ENCODE measurements at places on chromosomes 1 and 21.

DNA sequence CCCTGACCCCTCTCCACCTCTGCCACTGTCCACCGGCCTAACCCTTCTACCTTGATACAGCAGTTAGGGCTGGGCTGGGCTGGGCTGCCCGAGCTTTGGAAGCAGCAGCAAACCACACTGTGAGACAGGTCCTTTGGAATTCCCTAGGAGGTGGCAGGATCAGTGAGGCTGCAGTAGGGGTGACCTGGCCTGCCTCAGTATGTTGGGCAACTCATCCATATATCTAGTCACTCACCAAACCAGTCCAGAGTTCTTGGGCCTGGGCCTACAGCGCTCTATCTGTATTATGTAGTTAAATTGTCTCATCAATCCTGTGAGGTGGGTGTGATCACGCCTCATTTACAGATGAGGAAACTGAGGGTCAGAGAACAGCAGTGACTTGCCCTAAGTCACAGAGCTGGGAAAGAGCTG is 13.3 kb upstream of the SYNC start:
- DNase-seq: no peak

- DNase-seq: no peak
Observed at GRCh38 chr1:158043232-158043631, 49.8 kb downstream of the KIRREL1 start.

- no peak for DNase-seq
Observed at GRCh38 chr1:14113271-14113670, 413.3 kb downstream of the PRDM2 start.

GRCh38 chr21:24634749-24635148 is 972.5 kb downstream of the MRPL39 start:
- DNase-seq: no peak

GRCh38 chr21:29091033-29091432 is 17.6 kb upstream of the CCT8 start:
- DNase-seq: no peak

- no peak for DNase-seq
Observed at GRCh38 chr1:30742963-30743559, 14.5 kb downstream of the LAPTM5 start.

GRCh38 chr1:200058341-200058740 is 30.8 kb downstream of the NR5A2 start:
- no peak for DNase-seq

DNA sequence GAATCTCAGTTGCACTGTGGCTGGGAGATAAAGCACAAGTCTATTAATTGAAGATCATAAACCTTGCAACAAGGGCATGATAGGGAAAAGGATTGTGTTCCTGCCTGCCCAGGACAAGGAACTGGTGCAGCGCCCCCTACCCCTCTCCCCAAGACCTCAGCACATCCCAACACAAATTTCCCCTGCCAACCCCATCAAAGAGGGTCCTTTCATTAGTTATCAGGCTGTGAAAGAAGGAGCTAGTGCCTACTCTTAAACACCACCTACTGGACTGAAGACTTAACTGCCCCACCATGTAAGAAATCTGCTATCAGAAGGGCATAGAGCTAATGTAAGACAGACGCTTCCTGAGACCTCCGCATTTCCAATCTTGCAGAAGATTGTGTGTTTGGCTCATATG is 372.6 kb downstream of the AGBL4 start:
- no peak for DNase-seq

DNA sequence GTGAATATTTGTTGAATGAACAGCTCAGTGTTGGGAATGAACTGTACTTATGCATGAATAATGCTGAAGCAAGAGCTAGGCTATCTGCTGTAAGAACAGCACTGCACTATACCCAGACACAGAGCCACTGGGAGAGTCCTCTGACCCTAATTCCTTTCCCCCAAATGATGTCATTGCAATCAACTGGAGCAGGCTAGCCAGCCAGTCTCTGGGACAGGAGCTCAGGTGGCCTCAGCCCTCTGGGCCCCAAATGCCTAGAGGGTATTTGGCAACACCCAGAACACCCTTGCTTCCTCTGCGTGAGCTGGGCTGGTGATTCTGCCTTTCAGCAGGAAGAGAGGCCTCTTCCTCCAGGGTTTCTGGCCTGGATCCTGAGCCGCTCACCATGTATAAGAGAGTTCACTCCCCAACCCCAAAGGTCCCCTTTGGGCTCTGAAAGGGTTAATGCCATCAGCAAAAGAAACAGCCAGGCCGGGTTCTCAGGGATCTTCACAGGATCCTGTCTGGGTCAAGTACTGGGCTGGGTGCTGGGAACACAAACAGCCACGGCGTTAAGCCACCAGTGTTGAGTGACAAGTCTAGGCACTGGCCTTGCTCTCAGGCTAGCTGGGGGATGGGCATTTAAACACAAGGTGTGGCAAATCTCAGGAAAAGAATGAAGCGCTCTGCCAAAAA is 3.7 kb upstream of the PADI4 start:
- DNase-seq: no peak

DNA sequence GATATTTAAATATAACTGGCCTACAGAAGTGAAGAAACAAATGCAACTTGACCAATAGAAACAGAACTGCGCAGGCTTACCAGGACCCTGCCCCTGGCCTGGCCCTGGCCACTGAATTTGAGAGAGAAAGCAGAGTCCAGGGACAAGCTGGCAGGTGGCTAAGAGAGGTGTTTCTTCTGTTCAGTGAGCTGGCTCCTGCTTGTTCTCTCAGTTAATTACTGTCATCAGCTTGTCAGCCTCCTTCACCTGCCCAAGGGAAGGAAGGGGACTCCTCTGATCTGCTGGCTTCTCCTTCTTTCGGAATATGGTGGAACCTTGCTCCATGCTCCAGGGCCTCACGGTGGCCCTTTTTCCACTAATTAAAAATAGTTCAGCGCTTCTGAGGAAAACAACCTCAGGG is 388.4 kb downstream of the DISC1 start:
- peak; percentile 80 for DNase-seq

GRCh38 chr1:67850611-67851075 is 17.4 kb upstream of the GNG12 start:
- peak; percentile 70 for DNase-seq

GRCh38 chr1:31019401-31019800 is 46.1 kb downstream of the PUM1 start:
- no peak for DNase-seq

DNA sequence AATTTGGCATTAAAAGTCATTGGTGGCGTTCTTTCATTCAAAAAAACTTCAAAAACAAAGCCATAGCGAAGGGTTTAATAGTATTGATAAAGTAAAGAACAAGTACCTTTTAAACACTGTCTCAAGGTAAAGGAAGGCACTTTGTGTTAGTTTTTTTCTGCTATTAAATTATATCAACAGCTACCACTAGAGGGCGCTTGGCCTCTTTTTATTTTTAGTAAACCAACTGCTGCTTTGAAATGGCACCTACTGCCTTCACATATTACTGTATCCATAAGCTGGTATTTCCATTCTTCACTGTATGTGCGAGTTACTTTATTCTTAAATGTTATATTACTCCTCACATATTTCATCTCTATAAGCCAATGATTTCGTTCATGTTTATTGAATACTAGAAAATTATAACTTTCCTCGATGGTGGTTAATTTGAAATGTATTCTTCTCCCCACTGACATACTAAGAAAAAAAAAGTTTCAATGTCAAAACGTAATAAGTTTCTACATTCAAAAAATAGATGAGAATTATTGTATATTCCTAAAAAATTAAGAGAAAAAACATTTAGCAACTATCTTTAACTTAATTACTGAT is 125.7 kb upstream of the CXADR start:
- peak; percentile 47 for DNase-seq

DNA sequence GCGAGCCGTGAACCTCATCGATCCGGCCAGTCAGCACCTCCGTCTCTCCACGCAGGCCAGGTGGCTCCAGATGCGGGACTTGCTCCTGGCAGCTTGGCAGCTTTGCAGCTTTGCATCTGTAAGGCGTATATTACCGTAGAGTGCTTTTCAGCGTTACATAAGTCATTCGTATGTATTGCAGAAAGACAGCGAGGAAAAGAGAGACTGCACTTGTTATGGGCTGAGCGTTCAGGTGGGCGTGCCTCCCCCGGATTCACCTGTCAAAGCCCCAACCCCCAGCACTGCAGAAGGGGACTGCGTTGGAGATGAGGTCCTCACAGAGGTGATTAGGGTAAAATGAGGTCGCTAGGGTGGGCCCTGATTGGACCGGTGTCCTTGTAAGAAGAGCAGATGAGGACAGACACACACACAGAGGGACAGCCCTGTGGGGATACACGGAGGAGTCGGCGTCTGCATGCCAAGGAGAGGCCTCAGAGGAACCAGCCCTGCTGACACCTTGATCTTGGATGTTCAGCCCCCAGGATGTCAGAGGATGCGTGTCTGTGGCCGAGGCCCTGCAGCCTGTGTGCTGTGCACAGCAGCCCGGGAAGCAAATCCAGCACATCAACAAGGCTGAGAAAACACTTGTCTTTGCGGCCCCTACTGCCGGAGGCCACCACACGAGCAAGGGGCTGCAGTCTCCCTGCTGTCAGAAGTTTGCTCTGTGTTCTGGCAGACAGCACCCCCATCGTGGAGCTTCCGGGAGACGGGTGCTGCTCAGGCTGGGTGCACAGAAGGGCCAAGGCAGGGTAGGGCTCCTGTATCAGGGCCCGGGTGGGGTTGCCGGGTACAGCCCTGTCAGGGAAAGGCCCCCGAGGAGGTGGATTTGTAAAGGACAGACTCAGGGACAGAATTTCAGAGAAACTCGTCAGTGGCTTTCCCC is 10.9 kb upstream of the AGPAT3 start:
- DNase-seq: no peak
